ACHN (cell line): ENCODE measurements at places on chromosomes 1 and 21.

GRCh38 chr1:43569175-43569574, 38.5 kb downstream of the PTPRF start:
- DNase-seq = no peak

DNA sequence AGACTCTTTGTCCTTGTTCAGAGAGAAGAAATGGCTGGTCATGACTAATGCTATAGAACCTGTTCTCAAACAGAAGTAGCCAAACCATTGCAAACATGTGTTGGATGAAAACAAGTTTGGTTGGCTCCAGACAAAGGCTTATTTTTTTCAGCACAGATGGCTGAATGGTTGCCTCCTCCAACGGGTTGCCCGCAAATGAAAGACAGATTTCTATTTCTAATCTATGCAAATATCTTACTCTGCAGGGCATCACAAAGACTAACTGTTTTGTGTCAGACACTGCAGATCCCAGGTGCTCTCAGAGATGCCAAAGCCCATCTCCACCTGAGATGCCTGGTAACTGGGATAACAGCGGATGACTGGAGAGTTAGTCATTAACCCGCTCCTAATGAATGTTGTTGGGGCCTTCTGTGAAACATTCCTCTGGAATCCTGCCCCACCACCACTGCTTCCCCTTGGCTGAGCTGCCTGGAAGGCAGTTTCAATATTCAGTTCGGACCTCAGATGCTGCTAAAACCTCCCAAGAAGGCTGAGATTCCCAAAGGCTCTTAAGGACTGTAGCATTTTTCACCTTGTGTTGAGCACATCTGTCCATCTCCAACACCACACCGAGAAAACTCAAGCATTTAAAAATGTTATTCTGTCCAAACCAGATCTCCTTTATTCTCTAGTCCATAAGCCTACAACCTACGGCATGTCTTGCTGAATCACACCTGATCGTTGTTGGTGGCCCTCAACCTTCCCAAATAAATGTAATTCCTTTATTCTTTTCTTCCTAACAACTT, 104.4 kb downstream of the PTPN14 start:
- DNase-seq = peak; percentile 98

DNA sequence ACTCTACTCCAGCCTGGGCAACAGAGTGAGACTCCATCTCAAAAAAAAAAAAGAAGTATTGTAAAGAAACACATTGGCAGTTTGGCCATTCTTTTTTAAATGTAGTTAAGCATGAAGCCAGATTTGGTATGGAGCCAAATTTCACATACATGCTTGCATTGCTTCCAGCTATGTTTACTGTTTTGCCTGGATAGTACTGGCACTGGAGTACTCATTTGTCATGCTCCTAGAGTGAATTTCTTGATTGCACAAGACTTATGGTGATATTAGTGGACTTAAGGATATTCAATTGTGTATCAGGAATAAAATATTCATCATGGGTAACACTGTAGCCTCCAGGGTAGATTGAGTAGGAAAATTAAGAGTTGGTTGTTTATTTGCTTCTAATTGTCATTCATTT, 24.5 kb upstream of the SLC9A1 start:
- no peak for DNase-seq

- DNase-seq = no peak
Measured at GRCh38 chr1:47682786-47683350, 245.0 kb downstream of the FOXD2 start.

GRCh38 chr1:90922202-90922601, 99.6 kb downstream of the ZNF644 start:
- no peak for DNase-seq

DNA sequence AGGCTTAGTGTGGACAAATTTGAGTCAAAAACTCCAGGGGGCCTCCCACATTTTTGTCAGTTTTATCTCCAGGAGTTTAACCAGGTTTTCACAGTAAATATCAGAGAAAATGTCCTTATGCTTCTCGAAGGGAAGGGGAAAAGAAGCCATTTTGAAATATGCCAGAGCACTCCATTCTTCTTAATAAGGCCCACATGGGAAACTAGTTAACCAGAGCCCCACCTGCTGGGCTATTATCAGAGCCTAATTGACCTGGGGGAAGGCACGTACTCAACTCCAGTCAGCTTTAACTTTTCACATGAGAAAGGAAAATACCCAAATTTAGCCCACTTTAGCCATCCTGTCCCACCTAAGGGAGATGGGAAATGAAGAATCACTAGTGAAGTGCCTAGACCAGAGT, 296.3 kb downstream of the PTBP2 start:
- DNase-seq = peak; percentile 0

- DNase-seq = no peak
Measured at GRCh38 chr1:64474133-64474532, 4.2 kb downstream of the CACHD1 start.

DNA sequence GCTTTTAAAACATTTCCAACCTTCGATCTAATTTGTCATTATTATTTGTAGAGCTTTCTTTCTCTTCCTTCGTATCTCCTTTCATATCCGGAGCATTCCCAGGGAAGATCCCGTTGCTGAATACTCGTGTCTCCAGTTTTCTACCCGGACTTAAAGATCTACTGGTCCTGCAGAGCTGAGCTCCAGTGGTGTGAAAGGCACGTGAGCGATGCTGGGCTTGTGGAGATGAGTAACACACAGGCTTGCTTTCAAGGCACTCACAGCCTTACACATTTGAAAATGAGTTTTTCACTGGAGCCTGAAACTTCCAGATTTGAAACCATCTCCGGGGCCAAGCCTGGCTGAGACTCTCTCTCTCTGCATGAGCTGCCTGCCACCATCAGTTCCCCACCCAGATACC, 428.3 kb downstream of the KIF26B start:
- DNase-seq = no peak

DNA sequence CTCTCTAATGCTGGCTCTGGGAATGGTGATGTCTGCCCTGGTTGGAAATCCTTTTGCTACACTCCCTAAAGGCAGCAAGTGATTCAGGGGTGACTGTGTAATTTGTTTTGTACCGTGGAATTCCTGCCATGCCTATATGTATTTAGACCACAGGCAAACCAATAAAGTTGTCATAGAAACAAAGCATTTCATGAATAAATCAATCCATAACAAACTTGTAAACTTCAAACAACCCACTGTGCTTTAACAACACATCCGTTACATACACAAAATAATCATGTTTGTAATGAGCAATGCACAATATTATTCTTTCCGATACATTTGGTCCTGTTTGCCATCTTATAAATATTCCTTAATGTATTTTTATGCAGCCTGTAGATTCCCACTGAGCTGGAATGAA, 330.3 kb upstream of the SNX7 start:
- DNase-seq = no peak

DNA sequence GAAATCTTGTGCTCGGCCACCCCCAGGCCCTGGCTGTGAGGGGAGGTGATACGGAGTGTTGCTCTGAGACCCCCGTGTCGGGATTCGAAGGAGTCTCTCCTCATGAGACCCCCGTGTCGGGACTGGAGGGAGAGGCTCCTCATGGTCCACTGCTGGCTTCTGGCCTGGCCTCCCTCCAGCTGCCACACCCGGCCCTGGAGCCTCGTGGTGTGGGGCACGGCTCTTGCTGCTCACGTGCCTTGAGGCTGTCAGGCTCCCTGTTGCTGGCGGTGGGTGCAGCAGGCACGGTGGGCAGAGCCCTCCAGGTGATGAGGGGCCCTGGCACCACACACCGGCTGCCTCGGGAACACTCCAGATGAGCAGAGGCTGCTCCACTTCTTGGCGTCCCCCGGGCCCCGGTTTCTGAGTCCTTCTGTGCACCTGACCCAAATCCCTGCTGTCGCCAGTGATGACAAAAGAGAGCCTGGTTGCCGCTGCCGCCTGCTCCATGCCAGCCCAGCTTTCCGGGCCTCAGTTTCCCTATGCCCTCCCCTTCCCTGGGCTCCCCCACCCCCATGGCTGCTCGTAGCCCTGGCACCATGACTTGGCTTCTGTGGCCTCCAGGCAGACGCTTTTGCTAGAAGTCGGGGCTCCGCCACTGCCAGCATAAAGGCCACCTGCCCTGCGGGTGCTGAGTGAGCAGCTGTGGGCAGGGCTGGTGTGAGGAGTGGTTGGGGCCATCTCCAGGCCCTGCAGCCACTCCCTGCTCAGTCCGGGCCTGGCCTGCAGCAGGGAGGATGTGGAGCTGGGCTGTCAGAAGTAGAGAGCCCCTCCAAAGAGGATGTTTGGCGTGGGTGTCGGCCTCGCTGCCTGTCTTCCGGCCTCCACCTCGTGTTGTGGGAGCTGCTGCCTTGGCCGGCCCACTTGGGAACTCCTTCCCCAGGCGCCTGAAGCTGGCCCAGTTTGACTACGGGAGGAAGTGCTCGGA, 11.8 kb downstream of the TMEM240 start:
- no peak for DNase-seq

- DNase-seq = no peak
Measured at GRCh38 chr1:171939740-171940139, 98.4 kb downstream of the DNM3 start.

- no peak for DNase-seq
Measured at GRCh38 chr1:119909890-119910596, 13.7 kb upstream of the ADAM30 start.

DNA sequence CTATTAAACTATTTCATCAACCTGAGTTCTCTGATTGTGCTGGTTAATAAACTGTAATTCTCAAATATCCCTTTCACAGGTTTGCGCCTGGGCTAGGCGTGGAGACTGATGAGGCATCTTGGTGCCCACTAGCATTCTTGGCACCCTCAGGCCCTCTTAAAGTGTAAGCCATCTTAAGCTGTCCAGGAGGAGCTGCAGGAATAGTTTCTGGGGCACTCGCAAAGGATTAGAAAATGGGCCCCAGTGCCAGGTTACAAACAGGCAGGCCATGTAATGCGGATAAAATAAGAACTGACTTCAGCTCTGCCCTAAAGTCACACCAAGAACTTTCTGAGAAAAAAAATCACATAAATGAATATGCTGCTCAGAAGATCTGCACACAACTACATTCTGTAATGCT, 1.1 kb downstream of the CASQ2 start:
- no peak for DNase-seq

- no peak for DNase-seq
Measured at GRCh38 chr1:214416858-214417257, 134.5 kb downstream of the PTPN14 start.

DNA sequence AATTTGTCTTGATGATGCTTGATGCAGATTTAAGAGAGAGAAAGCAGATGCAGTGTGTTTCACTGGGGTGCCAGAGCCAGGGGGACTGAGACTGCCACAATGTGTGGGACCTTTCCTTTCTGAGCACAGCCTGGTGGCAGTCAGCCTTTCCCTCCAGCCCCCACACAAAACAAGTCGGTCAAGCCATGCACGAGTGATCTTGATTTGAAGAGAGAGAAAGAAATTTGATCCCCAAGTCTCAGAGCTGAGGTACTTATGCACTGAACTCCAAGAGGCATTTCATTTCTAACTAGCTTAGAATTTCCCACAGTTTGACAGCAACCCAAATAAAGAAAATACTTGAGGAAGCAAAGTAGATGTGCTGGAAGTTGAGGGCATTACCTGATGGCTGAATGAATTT, 193.8 kb downstream of the ST6GALNAC3 start:
- DNase-seq = no peak

GRCh38 chr1:159040893-159041724, 31.4 kb downstream of the IFI16 start:
- no peak for DNase-seq

DNA sequence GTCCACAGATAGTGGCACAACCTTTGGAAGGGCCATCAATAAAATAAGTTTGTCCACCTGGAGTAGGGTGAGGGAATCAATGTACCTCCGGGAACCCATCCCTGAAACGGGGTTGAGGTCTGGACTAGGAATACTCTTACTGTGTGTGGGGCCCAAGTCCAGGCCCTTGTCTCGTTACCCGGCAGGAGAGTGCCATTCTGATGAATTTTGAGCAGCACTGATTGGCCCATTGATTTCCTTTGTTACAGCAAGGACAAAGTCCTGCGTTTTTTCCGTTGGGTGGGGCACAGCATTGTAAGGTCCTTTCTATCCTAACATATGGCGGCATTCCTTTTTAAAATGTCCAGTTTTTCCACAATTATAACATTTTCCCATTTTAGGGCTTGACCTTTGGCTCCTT, 75.2 kb downstream of the AXDND1 start:
- DNase-seq = no peak

GRCh38 chr1:237282208-237282783, 240.3 kb downstream of the RYR2 start:
- DNase-seq = no peak

DNA sequence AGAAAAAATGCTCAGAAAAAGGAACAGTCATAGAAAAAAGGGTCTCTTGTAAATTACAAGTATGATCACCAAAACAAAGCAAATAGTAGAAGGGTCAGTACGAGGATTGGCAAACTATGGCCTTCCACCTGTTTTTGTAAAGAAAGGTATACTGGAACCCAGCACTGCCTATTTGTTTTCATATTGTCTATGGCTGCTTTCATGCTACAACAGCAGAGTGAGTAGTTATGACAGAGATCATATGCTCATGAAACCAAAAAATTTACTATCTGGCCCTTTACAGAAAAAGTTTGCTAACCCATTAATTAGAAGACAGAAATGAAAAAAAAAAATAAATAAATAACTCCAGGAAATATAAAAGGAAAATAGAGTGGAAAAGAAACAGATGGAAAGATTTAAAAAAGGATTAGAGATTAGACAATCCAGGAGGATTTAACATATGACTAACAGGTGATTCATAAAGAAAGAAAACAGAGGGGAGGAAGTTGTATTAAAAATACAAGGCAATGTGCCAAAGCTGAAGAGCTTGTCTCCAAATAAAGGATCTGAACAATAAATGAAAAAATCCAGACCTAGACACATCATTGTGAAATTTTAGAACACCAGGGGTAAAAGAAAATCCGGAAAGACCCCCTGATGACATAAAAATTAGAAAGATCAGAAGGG, 108.5 kb upstream of the SERTAD4 start:
- peak; percentile 45 for DNase-seq

DNA sequence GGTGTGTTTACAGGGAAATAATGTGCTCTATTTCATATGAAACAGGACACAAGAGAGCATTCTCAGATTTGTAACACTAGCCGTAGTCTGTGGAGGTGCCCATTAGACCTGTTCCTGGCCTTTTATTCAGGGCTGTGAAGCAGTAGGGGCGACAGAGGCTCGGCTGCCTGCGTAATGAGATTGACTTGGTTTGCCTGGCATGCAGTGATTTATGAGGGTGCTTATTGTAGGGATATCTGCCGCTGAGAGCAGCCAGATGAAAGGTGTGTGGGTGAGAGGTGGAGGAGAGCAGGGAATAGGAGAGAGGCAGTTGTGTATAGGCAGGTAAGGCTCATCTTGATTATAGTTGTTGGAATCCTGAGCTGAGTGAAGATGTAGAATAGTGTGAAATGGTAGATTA, 51.3 kb downstream of the DNAJC6 start:
- DNase-seq = no peak

DNA sequence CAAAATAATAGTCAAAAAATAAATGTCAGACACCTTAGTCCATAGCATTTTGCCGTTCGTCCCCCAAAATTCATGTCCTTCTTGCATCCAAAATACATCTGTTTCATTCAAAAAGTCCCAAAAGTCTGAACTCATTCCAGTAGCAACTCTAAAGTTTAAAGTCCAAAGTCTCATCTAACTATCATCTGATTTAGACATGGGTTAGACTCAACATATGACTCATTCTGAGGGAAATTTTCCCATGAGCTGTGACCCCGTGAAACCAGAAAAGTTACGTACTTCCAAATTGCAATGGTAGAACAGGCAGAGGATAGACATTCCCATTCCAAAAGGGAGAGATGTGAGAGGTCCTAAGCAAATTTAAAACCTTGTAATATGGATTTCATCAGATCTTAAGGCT, 48.6 kb upstream of the CACHD1 start:
- DNase-seq = no peak
